Glutamatergic neuron (in vitro differentiated cells): ENCODE measurements at places on chromosomes 3 and 15.

GRCh38 chr3:76554707-76555106 lies 485.2 kb upstream of the ROBO2 start:
- no peak for DNase-seq

DNA sequence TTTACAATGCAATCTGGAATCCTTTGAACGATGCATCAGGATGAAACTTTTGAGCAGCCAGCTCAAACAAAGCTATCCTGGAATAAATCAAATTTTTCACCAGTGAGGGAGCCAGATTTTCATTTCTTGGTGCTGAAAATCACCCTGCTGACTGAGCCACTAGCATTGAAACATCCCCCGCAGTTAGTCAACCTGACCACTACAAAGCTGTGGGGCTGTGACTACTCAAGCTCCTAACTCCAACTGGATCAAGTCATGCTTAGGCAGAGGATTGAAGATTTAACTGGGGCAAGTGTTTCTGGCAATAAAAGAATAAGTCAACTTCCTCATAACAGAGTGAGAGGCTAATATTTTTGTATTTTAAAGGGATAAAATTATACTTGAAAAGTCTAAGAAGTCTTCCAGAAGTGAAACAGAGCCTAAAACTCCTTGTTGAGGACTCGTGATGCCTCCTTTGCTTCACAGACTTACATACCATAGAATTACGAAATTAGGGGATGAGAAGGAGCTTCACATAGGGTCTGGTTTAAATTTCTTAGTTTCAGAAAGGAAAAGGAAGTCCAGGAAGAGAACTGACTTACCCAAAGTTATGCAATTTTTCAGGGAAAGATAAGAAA lies 177.8 kb downstream of the SERPINI1 start:
- DNase-seq = no peak

- DNase-seq = no peak
These were observed 370.6 kb upstream of the PROK2 start for GRCh38 chr3:72155391-72156064.

DNA sequence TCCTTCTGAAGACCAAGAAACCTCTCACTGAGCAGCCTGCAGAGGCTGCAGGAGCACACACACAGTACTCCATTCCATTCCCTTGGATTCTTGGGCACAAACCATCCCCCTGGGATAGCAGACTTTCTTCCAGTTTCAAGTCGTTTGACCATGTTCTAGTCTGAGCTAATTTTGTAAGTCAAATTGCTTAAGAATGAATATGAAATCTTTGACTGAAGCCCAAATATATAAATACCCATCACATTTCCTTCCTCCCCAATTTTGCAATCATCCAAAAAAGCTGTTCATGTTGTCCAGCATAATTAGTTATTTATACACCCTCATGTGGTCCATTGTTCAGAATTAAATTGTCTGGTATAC lies 231.2 kb upstream of the TPRG1 start:
- no peak for DNase-seq

- no peak for DNase-seq
These were observed 3.9 kb upstream of the HAPLN3 start for GRCh38 chr15:88899251-88899650.

DNA sequence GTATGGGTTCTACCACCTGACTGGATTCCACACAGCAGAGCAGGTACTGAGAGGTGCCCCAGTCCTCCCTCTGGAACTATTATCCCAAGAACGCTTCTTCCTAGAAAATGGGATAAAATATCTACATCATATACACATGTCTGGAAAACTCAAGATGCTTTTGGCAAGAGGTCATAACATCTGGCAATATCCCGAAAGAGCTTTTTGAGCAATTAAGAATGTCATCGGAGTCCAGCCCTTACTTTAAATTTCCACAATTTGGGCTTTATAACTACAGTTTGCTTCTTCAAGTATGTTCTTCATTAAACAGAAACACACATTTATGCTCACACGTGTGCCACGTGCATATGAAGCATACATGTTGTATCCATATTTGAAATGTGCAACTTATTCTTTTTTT lies 365.9 kb upstream of the THBS1 start:
- no peak for DNase-seq

- no peak for DNase-seq
These were observed 27.5 kb upstream of the NDUFB4 start for GRCh38 chr3:120568598-120568997.

GRCh38 chr3:197501496-197501878 lies 54.3 kb downstream of the BDH1 start:
- DNase-seq = no peak

DNA sequence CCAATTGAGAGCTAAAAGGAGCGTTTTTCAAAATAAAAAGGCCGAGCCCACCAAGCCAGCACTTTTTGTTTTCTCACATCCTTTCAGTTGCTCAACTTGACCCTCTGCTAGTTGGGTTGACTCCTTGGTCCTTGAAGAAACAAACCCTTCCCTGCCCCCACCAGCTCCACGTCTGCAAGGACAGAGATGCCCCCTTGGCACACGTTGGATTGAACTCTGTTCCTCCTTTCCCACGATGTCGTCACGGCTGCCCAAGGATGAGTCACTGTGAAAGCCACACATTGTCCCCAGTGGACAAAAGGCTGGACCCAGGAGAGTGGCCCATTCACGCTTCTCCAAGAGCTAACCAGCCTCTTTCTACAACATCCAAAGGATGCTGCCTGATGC lies 43.0 kb upstream of the SPATA12 start:
- DNase-seq = no peak

DNA sequence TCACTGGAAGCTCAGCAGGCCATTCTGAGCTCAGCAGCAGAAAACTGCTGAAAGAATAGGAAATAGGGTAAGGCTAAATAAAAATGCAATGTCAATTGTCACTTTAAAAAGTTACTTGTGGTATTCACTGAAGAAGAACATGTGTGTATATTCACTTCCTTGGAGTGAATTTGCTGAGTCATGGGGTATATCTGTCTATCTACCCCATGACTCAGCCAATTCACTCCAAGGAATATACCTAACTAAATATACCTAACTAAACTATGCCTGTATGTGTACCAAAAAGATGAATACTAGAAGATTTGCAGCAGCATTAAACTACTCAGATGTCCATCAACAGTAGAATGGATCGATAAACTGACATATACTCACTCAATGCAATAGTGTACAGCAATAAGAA lies 69.5 kb upstream of the KCNAB1 start:
- DNase-seq = no peak
